GM06990 (cell line): ENCODE measurements at places on chromosomes 2 and 18.

GRCh38 chr18:13223311-13224143 lies 5.0 kb downstream of the LDLRAD4 start:
- DNase-seq = no peak

GRCh38 chr2:55441280-55441892 lies 21.7 kb upstream of the CCDC88A start:
- no peak for DNase-seq

GRCh38 chr18:34299828-34300227 lies 75.1 kb upstream of the NOL4 start:
- peak; percentile 20 for DNase-seq

- no peak for DNase-seq
Observed at GRCh38 chr2:180356676-180357075, 349.6 kb upstream of the CWC22 start.

- no peak for DNase-seq
Observed at GRCh38 chr2:146385031-146385430, 1459.8 kb upstream of the ACVR2A start.

DNA sequence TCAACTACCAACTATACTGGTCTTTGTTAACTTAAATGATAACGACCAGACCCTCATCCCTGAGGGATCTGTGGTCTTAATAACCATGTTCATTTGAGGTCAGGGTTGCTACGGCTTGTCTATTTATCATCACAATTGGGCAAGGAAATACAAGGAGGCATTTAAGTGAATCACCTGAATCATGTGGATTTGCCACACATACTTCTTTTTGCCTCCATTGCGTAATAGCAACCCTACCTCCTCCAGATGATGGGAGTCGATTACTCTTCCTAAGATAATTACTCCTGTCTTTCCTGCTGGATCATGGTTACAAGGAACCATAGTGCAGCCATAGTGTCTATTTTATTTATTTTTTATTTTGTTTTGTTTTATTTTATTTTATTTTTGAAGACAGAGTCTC lies 42.2 kb downstream of the TAF4B start:
- DNase-seq = no peak

DNA sequence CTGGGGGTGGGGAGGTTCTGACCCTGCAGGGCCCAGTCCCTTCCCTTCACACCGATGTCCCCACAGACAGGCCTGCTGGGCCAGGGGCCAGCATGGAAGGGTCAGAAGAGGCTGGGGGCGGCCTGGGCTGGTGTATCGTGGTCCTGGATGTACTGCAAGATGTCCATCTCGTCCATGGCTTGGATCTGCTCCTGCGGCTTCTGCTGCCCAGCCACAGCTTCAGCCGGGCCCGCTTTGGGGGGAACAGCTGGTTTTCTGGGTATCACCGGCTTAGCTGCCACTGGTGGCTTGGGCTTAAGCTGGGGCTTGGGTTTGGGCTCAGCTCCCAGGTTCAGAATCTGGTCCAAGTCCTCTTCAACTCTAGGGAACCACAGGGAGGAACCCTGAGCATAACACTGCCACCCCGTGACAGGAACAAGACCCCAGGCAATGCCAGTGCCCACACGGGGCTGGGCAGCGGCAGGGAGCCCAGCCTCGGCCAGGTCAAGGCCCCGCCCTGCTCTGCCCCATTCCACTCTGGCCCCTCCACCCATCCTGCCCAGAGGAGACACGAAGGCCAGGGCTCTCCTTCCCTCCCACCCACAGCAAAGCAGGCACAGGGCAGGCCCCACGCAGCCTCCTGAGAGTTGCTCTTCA lies 31.9 kb downstream of the HS1BP3 start:
- no peak for DNase-seq

DNA sequence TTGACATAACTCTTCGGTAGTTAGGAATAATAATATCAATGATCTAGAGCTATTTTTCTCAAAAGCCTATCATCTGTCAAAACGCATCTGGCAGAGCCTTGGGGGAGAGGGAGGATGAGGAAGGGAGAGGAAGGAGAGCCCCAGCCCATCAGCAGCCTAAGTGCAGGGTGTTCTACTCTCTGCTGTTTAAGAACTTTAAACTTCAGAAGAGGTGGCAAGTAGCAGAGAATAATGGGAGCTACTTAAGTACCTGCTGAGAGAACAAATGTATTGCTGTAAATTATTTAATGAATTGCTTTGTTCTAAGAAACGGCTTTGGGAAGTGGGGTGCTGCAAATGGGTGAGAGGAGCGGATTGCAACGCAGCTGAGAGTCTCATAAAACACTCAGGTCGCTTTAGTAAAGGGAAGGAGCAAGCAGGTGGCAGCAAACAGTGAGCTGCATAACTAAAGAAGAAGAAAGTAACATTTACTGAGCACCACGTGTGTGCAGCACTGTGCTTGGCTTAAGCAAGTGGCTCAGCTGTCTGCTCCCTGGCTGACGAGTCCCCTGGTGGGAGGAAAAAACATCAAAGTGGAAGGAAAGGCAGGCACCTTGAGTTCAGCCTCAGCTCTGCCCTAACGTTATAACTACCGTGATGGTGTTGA lies 26.3 kb upstream of the SH3RF3 start:
- no peak for DNase-seq

- DNase-seq = no peak
Observed at GRCh38 chr2:20196657-20197161, 28.2 kb downstream of the SDC1 start.

DNA sequence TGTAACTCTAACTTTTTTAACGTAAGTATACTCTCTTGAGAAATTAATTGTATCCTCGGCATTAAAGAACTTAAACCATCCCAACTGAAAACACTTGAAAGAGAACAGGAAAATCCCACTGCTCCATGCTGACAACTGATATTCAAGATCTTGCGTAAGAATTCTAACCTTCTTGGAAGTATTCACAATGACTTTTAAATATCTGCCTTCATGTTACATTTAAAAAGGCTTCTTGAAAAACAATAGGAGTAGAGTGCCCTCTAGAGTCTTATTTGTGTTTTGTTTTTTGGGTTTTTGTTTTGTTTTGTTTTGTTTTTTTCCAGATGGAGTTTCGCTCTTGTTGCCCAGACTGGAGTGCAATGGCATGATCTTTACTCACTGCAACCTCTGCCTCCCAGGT lies 65.4 kb upstream of the DNAJC10 start:
- peak; percentile 15 for DNase-seq

DNA sequence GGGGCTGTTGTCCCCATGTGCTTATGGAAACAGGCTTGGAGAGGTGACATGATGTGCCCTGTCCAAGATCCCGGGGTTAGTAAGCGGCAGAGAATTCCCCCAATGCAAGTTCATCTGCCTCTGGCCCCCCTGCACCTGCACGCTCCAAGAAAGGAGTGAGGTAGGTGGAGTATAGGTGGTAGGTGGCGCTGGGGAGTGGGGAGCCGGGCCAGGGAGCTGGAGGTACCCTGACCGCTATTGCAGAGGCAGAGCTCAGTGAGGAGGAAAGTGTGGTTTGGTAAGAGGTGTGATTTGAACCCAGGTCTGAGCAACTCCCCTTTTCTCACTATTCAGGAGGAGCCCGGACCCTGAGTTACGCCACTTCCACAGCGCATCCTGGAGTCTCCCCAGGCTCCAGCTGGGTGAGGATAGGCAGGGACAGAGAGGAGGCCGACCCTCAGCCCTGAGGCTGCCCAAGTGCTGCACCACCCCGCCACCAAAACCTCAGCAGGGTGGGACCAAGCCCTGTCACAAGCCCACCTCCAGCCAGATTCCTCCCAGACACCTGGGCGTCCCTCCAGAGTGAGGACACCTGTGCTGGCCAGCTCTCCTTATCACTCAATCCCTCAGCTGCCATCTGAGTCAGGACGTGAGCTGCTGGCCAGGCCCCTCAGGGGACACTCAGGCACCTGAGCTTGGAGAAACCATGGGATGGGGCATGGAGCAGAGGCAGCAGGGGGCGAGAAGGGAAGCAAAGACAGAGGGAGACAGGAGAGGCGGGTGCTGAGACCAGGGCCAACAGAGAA lies 5.6 kb downstream of the HAAO start:
- no peak for DNase-seq

DNA sequence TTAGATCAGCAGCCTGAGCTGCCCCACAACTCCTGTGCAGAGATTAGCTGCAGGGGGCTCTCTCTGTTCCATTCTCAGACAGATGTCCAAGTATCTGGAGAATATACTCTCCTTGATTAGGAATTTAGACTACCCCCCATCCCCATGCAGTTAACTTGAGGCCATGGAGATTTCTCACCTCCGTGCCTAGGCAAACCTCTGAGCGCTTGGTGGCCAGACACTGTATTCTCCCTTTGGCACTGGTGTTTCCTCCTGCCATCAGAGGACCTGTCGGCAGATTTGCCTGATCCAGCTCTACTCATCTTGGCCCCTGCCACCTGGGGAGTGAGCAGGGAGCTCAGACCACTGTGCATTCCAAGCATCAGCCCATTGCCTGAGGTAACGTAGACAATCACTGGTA lies 48.3 kb downstream of the ZNF804A start:
- DNase-seq = no peak

DNA sequence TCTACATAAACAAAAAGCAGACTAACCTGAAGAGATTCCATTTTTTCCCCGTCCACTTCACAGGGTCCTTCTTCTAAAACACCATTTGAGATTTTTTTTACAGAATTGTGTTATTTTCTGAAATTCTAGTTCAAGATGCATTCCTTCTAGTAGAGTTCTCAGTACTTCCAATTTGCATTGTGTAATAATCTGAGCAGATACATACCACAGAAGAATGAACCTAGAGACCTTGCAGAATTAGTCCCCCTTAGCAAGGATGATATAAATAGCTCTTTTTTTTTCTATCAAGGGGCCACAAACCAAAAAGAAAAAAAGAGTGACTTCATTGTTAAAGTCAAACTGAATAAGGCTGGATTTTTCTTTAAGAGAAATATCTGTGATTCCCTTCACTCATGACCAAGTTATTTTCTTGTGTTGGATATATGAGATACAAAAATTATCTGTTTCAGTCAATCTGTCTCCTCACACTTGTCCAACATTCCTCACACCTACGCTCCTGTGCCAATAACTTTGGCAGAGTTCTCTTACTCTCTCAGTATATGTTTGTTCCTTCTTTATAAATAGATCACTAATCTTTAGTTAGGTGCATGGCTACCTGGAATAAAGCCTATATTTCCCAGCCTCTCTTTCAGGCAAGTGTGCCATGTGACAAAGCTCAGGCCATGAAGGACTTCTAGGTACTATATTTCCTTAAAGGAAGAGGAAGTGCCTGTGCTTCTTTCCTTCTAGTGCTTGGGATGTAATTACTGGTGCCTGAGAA lies 183.5 kb downstream of the ZNF385B start:
- no peak for DNase-seq

GRCh38 chr18:46226461-46226860 lies 122.3 kb downstream of the HAUS1 start:
- no peak for DNase-seq

DNA sequence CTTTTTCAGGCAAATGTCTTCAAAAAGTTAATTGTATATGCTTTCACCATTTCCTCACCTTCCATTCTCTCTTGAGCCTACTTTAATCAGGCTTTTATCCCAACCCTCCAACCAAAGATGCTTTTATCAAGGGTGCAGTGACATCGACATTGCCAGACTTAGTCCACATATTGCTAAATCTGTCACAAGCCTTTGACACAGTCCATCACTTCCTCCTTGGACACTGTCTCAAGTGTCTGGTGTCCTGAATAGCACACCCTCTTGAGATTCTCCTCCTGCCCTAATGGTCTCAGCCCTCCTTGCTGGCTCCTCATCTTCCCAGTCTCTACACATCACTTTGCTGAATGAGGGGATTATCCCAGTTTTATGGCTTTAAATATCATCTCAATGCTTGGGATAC lies 147.5 kb upstream of the SLC39A10 start:
- DNase-seq = no peak

- no peak for DNase-seq
Observed at GRCh38 chr2:234502285-234502918, 5.5 kb upstream of the ARL4C start.

GRCh38 chr2:129860088-129860487 lies 119.4 kb upstream of the RAB6C start:
- DNase-seq = no peak

DNA sequence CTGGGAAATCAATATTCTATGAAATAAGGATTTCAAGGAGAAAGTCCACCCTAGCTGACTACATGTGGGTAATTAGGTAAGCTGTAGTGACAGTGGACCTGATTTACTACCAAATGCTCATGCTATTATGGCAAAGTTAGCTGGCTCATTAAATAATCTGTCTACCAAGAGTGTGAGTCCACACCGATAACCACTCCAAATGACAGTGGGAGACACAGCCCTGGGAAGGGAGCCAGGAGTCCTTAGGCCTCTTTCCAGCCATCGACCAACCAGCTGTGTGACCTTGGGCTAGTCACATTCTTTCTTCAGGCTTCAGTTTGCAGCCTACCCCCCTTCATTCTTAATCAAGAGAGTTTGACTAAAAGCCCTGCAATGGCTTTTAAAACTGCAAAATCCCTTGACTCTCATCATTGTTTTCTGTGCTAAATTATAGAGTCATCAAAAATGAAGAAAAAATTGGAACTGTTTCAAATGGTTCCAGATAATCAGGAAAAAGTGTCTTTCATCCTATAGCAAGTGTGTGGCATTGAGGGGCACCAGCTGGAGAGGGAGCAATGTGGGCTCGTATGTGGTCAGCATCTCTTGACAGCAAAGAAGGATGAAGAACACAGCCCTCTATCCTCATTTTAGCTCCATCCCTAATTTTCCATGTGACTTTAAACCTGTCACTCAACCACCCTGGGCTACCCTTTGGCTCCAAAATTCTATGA lies 45.6 kb upstream of the SLC14A2 start:
- DNase-seq = no peak

GRCh38 chr18:62209046-62209445 lies 22.0 kb downstream of the RELCH start:
- DNase-seq = no peak

DNA sequence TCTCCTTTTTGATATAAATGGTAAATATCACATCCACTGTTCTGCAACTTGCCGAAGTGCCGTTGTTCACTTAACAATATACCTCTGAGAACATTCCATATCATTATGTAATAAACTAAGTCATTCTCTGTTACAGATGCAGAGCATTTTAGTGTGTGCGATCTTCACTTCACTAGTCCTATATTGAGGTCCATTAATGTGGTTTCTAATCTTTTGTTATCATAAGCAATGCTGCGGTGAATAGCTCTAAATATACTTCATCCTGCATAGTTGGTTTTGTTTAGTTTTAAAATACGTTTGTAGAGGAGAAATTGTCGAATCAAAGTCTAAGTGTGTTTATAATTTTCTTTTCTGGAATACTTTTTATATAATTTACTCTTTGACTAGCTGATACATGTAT lies 280.3 kb upstream of the TRIB2 start:
- DNase-seq = no peak

DNA sequence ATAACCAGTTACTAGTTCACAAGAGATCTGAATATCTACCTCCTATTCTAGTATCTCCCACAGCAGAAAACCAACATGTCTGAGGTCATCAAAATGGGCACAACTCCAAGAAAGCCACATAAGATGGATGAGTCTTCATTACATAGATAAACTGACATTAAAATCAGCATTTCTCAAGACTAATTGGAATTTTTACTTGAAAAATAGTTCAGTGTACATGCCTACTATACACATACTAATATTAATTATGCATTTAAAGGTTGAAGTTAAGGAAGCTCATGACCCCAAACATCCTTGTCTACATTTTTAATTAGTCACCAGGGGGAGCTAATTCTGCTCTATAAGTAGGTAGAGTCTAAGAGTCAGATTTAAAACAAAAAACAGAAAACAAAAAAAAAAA lies 41.9 kb downstream of the ZNF521 start:
- no peak for DNase-seq
